ENCODE measurements at places on chromosomes 12 and 14. TPM values are rescaled to one million over a fixed set of nuclear protein-coding genes. Genes with fewer than 3 reads are reported as not detected.
A peak's percentile ranks its signal among the peaks of the same experiment; 100 is the strongest.

- DNase-seq: no peak
Measured at GRCh38 chr12:47556261-47557030, 149.4 kb downstream of the RPAP3 start.

DNA sequence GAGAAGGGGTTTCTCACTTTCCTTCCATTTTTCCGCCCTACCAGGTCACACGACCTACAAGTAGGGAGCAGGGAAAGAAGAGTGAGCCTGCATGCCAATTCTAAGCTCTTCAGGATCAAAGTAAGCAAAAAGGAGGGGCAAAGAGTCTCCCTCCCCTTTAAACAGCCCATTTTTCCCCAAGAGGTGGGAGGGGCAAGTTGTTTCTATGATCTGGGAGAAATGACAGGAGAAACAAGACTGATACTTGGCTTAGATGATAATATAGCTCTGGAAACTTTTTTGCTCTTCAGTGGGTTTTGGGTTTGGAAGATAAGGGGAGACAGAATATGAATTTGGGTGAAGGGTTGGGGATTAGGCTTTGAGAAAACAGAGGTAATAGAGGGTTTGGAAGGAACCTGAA, 1.8 kb downstream of the DTX3 start:
- no peak for DNase-seq

The RAD9B gene
- 0.59 TPM for total RNA-seq

GRCh38 chr14:104542871-104543830, 36.4 kb upstream of the C14orf180 start:
- DNase-seq: peak; percentile 58

DNA sequence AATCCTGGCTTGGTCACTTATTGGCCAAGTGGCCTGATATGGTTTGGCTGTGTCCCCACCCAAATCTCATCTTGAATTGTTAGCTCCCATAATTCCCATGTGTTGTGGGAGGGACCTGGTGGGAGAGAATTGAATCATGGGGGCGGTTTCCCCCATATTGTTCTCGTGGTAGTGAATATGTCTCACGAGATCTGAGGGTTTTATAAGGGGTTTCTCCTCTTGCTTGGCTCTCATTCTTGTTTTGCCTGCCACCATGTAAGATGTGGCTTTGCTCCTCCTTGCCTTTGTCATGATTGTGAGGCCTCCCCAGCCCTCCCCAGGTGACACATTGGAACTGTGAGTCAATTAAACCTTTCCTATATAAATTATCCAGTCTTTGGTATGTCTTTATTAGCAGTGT, 18.8 kb upstream of the P2RX4 start:
- DNase-seq: no peak

DNA sequence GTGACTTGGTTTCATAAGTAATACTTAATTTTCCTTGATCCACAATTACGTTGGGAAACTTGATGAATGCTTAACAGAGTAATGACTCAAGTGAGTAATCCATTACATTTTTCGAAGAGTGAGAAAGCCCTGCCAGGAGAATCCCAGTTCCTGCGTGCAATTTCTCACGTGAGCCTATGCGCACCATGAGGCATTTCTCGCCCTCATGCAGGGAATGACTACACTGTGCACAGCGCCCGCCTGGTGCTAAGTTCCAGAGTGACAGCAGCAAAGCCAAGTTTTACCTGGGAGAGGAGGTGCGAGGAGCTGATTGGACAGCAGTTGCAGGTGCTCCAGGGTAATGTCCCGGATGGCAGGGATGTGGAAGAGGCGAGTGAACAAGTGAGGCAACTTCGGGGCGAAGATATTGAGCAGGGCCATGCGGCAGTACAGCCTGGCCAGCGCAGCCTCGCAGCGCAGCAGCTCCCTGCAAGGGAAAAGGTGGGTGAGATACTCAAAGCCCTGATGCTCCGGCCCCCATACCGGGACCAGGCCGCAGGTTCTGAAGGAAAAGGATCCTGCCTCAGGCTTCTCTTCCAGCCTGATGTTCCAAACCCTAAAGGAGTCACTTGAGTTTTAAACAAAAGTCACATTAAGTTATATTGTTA, 69.4 kb downstream of the TRAFD1 start:
- DNase-seq: no peak
